ENCODE measurements at places on chromosomes 5 and 9.

- no peak for DNase-seq
Observed at GRCh38 chr9:36844961-36845360, 189.1 kb downstream of the PAX5 start.

DNA sequence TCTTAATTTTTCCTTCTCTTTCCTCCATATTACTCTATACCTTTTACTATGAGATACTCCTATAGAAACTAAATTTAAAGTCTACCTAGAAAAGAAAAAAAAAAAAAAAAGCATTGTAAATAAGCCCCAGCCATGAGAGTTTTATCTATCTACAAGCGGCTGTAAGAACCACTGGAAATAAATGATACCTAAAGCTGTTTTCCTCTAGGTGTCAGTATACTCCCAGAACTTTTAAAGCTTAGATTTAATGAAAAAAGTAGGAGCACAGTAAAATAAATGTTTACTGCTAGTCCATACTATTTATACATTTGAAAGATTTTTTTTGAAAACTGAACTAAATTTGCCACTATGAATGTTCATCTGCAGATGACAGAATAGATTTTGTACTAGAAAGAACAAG, 26.2 kb downstream of the TYRP1 start:
- DNase-seq, result no peak

DNA sequence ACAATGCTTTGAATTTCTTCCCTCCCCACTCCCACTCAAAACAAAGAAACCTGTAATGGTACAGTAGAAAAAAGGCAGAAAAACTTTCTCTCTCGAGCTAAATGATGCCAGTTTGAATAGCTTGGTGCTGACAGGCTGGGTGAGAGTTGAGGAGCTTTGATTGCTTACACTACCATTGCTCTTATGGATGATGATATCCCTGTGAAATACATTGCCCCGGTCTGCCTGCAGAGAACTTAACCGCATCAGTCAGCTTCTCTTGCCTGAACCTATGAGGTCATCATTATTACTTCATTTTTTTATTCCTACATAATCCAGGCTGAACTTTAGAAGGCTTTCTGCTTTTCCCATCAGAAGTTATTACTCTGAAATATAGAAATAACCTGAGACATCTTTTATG, 69.3 kb downstream of the ISL1 start:
- DNase-seq, result no peak

GRCh38 chr9:133002147-133003070, 23.9 kb downstream of the GFI1B start:
- no peak for DNase-seq

GRCh38 chr9:105053209-105053652, 125.3 kb upstream of the ABCA1 start:
- no peak for DNase-seq

- DNase-seq, result no peak
Observed at GRCh38 chr9:98869866-98870265, 62.4 kb downstream of the GALNT12 start.

DNA sequence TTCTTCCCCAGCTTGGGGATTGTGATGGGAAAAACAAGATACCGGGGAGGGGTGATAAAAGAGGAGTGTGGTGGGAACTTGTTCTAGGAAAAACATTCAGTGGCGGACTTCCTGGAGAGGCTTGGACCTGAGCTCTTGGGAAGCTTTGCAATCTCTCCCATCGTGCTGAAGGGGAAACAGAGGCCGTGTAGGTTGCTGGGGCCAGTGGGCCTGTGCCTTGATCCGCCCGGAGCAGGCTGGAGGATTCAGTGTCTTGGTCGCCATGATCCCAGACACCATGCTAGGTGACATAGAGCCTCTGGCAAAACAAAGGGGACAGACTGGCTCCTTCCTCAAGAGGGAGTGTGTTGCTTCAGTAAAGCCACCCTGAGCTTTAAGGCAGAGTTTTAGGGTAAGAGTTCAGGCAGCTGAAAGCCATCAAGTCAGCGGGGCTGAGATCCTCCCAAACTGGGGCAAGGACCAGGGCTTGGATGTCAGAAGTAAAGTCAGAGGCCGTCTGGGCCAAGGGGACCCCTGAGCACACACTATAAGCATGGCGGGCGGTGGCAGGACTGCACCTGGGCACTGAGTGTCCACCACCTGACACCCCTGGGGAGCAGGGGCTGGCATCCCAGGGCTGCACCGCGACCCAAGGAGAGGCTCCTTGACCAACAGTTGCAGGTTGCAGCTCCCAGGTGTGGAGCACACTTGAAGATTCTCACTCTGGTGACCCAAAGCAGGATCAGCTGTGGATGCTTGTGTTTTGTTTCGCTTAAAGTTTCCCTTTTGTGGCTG, 44.7 kb downstream of the TRIP13 start:
- no peak for DNase-seq

- DNase-seq, result peak; percentile 49
Observed at GRCh38 chr5:134530301-134531077, 5.0 kb downstream of the JADE2 start.

GRCh38 chr5:159178978-159179377, 30.4 kb downstream of the RNF145 start:
- DNase-seq, result no peak

DNA sequence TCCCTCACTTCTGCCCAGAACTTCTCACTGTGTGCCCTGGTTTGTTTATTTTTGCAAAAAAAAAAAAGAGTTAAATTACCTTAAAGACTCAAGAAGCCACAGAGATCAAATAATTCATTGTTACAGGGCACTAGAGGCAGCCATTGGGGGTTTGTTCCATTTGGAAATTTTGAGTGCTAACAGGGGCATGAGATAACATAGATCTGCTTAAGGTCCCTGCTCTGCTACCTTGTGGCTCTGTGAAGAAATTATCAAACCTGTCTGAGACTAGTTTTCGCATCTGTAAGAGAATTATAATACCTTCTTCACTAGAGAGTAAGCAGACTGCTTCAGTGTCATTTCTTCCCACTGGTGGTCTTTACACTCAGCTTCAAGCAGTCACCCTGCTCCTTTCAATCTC, 394 bp downstream of the TLR4 start:
- DNase-seq, result no peak

DNA sequence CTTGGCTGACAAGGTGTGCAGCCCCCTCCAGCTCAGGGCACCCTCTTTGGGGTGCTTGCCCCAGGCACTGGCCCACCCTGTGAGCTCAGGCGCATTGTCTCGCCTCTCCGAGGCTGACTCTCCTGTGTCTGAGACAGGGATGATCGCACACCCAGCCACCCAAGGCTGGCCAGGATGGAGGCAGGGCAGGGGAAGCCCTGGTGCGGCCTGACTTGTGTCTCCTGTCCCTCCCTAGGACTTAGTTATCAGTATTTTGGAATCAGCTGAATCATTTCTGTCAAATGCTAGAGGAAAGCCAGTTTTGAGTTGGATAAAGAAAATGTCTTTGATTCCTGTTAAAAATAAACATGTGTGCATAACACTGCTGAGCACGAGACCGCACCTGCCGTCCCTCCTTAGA, 2.5 kb upstream of the DBH start:
- DNase-seq, result no peak

DNA sequence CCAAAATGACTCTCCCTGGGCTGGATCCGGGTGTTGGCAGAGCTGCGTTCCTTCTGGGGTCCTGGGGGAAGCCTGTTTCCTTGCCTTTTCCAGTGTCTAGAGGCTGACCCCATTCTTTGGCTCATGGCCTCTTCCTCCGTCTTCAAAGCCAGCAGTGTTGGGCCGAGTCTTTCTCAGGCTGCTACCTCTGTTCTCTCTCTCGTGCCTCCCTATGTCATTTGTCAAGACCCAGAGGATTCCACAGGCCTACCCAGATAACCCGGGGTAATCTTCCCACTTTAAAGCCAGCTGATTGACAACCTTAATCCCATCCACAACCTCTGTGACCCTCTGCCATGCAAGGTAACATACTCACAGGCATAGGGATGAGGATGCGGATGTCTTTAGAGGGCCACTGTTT, 55.0 kb upstream of the KCNMB1 start:
- DNase-seq, result no peak

DNA sequence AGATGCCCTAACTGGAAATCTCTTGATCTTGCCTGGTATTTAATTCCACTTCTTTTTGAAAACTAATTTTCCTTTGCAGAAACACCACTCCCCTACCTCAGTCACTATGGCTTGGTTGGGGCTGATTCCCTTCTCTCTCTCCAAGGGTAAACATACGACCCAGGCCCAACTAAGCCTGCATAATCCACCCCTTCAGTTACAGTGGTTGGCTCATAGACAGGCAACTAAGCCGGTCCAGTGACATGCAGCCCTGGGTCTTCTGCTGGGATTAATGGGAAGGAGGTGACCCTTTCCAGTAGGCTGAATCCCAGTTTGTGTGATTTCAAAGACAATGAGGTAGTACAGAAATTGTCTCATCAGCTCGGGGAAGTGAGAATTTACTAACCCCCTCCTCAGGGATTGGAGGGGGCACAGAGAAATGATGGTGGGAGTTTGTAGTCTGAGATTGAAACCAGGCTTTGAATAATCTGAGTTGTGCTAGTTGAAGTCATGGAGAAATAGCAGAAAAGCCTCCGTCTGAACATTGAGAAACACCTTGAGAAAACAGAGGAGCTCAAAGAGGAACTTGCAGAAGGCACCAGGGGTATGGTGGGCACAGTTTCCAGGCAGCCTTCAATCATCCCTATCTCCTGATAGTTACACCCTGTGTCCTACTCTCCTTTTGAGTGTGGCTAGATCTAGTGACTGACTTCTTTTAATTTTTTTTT, 148.9 kb downstream of the GCNT1 start:
- DNase-seq, result no peak

- DNase-seq, result no peak
Observed at GRCh38 chr5:81839034-81839433, 88.1 kb upstream of the SSBP2 start.

- DNase-seq, result no peak
Observed at GRCh38 chr9:30120666-30121065, 2263.8 kb upstream of the ACO1 start.

DNA sequence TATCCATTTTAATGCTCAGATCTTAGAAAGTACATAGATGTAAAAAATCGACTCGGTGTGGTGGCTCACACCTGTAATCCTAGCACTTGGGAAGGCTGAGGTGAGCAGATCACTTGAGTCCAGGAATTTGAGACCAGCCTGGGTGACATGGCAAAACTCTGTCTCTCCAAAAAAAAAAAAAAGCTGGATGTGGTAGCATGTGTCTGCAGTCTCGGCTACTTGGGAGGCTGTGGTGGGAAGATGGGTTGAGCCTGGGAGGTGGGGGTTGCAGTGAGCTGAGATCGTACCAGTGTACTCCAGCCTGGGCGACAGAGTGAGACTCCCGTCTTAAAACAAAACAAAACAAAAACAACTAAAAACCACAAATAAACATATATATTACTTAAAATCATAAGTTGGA, 61.4 kb downstream of the RASA1 start:
- no peak for DNase-seq

GRCh38 chr5:33008751-33009418, 297.8 kb downstream of the NPR3 start:
- DNase-seq, result no peak

DNA sequence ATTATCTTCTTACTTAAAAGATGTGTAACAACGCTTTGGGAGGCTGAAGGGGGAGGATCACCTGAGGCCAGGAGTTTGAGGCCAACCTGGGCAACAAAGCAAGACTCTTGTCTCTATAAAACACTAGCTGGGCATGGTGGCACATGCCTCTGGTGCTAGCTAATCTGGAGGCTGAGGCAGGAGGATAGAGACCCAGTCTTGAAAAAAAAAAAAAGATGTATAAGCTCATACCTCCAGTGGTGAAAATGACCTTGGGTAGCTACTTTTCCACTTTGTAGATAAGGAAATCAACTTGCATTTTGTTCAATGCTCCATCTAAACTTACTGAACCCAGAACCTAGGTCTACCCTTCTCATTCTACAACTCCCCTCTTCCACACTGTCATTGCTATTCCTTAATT, 16.6 kb downstream of the ARRDC3 start:
- no peak for DNase-seq

DNA sequence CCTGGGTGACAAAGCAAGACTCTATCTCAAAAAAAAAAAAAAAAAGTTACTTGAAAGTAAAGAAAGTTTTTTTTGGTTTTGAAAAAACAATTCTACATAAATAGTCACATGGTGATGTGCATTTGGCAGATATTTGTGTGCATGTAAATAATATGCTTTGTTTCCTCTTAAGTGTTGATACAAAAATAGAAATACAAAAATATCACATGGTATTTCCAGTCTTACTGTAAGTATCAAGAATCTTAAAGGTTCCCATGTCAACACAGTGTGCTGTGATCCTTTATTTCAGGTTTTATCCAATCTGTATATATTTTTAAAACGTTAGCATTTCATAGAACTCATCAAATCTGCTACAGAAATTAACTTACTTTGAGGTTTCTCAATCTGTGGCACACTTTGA, 521.9 kb downstream of the TLE4 start:
- DNase-seq, result no peak

DNA sequence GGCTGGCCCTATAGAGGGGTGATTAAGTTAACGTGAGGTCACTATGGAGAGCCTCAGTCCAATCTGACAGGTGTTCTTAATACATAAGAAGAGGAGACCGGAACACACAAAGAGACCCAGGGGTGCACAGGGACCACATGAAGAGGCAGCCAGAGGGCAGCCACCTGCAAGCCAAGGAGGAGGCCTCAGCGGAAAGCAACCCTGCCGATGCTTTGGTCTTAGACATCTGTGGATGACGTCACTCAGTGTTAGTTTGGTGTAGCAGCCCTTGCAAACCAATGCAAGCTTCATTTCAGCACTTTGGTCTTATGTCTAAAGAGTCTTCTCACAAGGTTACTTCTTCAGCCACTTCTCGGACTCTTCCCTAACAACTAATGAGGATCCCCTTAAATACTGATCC, 47.6 kb upstream of the GRHPR start:
- DNase-seq, result no peak

DNA sequence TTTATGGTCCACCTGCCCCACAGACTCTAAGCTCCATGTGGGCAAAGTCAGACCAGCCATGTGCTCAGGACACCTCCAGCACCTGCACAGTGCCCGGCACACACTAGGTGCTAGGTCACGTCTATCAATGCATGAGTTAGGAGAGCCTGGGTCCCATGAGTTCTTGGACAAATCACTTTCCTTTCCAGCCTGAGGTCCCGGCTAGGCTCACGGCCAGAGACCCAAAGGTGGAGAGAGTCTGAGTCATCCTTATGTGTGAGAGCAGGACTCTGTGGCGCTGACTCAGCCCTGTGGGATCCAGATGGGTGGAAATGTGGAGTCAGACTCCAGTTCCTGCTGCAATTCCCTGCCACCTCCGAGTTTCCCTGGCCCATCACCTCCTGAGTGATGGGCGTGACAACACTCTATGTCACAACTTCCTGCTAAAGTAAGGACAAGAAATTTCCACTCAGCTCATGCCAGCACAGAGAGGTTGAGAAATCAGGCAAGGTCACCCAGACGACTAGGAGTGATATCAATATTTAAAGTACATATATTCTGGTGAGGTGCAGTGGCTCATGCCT, 2.5 kb upstream of the ST6GALNAC4 start:
- DNase-seq, result no peak

GRCh38 chr5:69158039-69158438, 8.9 kb upstream of the CCNB1 start:
- no peak for DNase-seq

Measured in anterior cingulate cortex (tissue), 58 donors.